ENCODE measurements at places on chromosomes 1 and 21.

GRCh38 chr1:29650041-29650400, 413.7 kb downstream of the PTPRU start:
- ATAC-seq, result no peak

- ATAC-seq, result no peak
Observed at GRCh38 chr1:228299901-228300300, 92.1 kb downstream of the OBSCN start.

DNA sequence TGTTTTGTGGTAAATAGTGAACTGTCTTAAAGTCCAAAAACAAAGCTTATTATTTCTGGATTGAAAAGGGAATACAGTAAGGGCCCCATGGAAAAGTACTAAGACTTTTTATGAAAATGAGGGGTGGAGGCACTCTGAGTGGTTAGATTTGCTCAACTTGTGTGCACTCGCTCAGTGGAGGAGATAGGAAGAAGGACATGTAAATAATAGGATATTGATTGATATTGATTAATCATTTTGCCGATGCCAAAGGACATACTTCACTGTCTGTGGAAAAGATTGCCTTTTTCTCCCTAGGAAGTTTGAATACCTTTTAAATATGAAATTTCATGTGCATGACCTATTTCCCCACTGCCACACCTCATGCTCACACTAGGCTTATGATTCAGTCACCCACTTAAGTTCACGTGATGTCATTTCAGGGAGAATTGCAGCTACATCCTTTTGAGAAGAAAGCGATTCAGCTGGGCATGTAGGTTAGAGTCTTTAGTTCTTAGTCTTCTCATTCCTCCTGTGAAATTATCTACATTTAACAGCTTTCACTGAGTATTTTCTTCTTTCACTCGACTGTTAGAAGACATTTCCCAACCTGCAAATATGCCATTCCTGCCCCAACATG, 5.0 kb downstream of the MTR start:
- no peak for ATAC-seq

GRCh38 chr1:33586106-33586505, 113.7 kb downstream of the ZSCAN20 start:
- no peak for ATAC-seq

DNA sequence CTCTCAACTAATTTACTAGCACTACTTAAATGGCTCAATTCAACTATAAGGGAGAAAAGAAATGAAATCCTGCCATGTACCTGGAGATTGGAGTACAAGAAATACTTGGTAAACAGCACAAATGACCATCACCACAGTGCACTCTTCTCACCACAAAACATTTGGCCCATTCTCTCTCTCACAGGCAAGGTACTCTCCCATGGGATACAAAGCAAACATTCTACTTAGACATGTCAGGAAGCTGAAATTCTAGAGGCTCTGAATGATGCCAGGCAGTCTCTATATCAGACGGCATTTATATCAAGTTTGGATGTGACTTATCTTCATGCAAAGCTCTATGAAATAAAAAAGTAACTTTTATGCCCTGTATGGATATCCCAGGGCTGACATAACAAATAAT, 72.5 kb downstream of the DPT start:
- ATAC-seq, result no peak

GRCh38 chr1:6783936-6784559, 1.2 kb upstream of the CAMTA1 start:
- ATAC-seq, result no peak

DNA sequence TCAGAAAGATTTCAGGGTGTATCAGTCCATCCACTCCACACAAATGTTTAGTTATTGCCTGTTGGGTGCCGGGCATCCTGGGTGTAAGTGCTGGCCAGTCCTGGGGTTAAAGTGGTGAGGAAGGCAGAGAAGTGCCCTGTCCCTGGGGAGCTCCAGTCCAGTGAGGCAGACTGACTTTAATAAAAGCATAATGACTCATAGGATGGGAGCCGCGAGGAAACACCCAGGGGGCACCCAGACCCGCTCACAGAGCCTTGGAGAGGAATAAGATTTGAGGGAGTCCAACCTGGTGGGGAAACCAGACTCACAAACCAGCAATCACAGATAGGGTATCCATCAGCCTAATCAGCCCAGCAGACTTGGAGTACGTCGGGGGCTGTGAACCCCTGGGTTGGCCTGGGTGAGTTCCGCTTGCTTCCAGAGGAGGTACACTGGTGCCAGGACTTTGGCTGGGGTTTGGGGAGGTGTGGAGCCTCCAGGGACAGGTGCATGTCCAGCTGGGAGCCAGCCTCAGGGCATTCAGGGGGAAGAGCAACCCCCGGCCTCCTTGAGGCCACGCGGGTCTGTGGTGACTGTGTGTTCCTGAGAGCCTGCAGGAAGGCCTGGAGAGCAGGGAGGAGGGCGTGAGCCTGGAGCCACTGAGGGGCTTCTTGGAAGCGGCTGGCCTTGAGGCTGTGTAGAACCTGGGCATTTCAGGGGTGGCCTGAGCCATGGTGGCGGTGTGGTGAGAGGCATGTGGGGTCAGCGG, 3.7 kb downstream of the PEAR1 start:
- no peak for ATAC-seq

DNA sequence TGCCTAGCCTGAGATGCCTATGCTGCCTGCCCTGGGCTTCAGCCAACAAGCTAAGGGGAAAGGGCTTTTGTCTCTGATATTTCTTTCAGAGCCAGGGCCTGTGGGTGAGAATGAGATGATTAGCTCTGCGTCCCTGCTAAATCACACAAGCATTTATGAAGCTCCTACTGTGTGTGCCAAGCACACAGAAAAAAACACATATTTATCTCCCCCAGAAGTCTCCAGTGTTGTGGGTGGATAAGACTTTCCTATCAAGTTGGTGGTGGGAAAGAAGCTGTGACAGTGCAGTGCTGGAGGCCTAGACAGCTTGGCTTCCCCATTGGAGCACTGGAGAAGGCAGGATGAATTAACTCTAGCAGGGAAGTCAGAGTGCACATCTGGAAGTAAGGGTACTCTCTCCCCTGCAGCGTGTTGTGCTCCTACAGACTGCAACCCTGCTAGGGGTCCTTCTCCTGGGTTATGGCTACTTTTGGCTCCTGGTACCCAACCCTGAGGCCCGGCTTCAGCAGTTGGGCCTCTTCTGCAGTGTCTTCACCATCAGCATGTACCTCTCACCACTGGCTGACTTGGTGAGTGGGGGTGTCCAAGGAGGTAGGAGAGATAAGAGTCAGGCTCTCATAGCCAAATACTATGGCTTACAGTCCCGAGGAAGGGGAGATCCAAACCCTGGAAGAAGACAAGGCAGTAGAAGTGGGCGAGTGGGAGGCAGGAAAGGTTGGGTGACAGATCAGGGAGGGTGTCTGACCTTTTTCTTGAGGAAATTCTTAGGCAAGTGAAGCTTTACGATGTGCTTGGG, 1.7 kb downstream of the SLC50A1 start:
- no peak for ATAC-seq

DNA sequence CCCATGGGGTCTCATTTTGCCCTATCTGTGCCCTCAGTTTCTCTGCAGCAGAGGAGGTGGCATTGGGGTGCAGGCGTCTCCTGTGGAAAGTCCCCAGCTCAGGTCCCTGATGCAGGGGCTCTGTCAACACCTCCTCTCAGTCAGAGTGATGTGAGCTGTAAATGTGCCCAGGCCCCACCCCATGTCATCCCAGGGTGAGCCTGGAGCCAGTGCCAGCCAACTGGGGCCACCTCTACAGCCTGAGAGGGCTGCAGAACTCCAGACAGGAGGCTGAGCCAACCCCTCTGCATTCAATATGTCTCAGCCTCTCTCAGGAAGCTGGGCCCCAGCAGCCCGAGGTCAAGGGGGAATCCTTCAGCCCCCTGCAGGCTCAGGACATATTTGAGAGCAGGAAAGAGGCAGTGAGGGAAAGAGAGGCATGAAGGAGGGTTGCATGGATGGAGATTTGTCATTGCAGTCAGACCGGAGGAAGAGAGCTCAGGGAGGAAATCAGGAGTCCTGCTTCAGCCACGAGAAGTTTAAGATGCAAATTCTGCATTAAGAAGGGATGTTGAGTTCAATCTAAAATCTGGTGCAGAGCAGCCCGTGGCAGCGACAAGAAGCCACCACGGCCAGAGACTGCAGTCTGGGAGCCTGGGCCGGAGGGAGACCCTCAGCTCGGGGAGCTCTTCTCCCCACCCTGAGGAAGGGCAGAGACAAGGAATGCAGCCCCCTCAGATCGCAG, 288.2 kb upstream of the VAMP3 start:
- no peak for ATAC-seq

DNA sequence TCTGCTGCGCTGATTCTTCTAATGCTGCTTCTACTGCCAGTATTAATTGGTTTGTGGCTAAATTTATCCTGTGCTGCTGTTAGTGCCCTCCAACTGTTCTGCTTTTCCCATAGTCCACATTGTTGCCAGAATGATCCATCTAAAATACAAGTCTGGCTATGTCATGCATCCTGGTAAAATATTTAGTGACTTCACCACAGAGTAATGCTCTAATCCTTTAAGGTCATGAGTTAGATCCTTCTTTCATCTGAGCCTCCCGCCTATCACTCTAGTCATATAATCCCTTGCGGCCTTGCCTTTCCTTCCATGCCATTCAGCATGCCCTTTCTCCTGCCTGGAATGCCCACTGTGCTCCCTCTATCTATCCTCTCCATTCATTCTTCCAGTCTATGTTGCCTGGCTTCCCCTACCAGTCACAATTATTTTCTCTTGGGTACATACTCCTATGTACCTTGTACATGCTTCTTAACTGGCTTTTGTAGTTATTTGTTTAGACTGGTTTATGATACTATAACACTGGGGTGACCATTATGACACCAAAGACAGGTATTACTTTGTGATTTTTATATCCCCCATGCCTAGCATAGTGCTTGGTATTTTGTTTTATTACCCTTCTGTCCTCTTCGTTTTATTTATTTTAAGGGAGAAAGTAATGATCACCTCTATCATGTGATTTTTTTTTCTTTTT, 144.0 kb downstream of the MAGI3 start:
- no peak for ATAC-seq

- no peak for ATAC-seq
Observed at GRCh38 chr1:20311289-20311688, 20.6 kb downstream of the VWA5B1 start.

DNA sequence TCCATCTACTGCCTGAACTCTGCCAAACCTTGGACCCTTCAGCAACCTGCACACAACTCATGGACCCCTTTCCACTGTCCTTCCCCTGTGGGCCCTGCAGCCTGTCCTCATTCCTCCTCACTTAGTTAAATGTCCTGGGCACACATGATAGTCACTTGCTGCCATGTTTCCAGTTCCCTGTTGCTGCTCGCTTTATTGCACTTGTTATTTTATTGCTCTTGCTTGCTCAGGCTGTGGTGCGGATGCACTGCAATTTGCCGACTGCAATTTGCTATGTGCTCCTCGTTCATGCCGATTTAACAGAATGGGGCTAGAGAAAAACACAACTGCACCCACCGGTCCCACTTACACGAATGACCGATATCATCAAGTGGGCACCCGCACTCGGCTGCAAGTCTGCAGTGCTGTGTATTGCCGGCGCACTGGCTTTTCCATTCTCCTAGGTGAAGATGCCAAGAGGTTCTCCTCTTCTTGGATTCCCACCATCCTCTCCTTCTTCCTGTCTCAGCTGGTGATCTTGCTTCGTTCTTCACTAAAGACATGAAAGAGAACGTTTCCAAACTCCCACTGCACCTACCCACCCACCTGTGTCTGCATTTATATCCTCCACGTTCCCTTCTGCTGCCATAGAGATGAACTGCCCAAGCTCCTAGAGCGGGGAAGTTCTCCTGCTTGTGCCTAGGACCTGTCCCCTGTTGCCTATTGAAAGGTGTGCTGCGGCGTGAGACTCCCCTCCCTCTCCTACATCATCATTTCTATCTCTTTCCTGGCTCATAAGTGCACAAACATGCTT, 45.4 kb upstream of the B3GALT5 start:
- ATAC-seq, result no peak

- no peak for ATAC-seq
Observed at GRCh38 chr1:54380290-54380882, 25.8 kb downstream of the SSBP3 start.

DNA sequence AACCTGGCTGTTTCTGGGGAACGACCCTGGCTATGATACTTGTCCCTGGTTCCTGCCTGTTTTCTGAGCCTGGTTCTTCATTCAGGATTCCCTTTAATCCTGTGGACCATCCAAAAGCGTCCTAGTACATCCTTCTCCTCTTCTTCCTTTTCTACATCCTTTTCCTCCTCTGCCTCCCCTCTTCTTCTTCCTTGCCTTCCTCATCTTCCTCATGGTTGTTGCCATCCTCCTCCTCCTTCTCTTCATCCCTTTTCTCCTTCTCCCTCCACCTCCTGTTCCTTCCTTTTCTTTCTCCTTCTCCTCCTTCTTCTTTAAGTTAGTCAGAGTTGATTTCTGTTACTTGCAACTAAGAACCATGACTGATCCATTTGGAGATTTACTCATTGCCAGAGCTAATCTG, 197.8 kb downstream of the FOXD2 start:
- ATAC-seq, result no peak

DNA sequence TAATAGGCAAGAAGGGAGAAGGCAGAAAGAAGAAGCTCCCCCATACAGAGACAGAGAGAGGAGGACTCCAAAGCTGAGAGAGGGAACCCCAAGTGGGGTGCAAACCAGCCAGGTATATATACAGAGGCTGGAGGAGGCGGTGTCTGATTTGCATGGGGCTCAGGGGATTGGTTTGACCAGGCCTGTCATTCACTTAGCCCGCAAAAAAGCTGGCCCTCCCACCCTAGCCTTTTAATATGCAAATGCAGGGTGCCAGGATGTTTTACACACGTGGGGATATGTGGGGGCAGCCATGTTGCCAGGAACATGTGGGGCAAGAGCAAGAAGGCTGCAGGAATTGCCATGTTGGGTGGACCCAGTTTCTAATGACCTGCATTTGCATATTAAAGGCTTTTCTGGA, 37.0 kb upstream of the TENT5B start:
- ATAC-seq, result no peak

GRCh38 chr1:111989531-111990025, at the start of gene KCND3:
TSS of gene KCND3 (minus strand) at chr1:111989668.
- ATAC-seq, result no peak

GRCh38 chr1:222377428-222378088, 170.3 kb downstream of the HHIPL2 start:
- ATAC-seq, result no peak

GRCh38 chr1:182794676-182795201, 5.2 kb downstream of the NPL start:
- ATAC-seq, result no peak

- no peak for ATAC-seq
Observed at GRCh38 chr1:165992533-165992932, 165.1 kb downstream of the UCK2 start.

DNA sequence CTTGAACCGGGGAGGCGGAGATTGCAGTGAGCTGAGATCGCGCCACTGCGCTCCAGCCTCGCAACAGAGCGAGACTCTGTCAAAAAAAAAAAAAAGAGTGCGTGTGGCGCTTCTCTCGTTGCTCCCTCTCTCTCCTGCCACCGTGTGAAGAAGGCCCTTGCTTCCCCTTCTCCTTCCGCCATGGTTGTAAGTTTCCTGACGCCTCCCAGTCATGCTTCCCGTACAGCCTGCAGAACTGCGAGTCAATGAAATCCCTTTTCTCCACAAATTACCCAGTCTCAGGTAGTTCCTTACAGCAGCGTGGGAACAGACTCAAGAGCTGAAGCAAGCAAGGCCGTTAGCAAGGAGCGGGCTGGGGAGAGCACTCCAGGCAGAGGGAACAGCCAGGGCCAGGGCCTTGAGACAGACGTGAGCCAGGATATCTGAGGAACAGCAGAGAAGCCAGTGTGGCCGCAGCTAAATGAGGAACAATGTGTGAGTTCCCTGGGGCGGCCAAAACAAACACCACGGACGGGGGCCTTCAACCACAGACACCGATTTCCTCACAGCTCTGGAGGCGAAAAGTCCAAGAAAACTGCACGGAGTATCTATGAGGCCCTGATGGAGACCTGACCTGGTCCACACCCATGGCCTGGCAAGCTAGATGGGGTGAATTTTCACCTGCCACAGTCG, 54.2 kb upstream of the ETS2 start:
- ATAC-seq, result no peak

- ATAC-seq, result no peak
Observed at GRCh38 chr1:186497651-186498050, 36.7 kb upstream of the PDC start.
